ENCODE measurements at places on chromosomes 13 and 19.
A peak's percentile ranks its signal among the peaks of the same experiment; 100 is the strongest.

DNA sequence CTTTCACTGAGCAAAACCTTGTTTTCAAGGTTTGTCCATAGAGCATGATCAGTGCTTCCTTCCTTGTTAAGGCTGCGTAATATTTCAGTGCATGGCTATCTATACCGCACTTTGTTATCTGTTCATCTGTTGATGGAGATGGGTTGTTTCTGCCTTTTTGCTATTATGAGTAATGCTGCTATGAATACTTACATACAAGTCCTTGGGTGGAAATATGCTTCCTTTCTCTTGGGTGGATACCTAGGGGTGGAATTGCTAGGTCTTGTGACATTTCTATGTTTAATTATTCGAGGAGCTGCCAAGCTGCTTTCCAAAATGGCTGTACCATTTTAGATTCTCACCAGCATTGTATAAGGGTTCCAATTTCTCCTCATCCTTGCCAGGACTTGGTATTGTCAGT lies 70.9 kb downstream of the SPATA13 start:
- DNase-seq, result no peak

DNA sequence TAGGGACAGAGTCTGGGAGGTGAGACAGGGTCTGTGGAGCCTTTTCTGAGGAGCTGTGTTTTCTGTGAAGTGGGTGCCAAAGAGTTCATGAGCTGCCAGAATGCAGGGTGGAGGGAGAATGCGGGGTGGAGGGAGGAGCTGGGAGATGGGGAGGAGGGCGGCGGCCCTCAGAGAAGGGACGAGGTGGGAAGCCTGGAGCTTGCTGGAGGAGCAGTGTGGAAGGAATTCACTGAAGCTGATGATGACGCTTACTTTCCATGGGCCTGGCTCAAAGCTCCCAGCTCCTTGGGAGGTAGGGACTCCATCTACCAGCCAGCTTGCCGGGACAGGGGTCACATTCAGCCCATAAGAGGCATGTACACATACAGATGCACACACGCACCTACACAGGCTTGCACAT lies 62.5 kb downstream of the MCF2L start:
- DNase-seq, result no peak

DNA sequence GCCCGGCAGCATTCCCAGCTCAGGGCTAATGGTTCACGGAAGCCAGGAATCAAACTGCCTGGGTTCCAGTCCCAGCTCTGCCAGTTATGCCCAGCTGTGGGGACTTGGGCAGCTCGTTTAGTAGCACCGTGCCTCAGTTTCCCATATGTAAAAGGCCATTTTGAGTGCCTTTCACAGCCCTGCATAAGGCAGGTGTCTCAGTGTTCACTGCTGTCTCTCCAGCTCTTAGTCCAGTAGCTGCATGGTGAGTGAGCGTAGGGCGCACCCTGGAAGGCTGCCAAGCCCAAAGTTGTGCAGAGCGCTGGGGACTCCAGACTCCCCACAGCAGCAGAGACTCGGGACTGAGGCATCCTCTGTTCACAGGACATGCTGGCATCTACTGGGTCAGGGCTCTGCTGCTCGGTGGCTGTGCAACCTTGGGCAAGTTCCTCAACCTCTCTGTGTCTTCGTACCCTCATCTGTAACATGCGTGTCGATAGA lies 5.5 kb downstream of the RPL28 start:
- no peak for DNase-seq

DNA sequence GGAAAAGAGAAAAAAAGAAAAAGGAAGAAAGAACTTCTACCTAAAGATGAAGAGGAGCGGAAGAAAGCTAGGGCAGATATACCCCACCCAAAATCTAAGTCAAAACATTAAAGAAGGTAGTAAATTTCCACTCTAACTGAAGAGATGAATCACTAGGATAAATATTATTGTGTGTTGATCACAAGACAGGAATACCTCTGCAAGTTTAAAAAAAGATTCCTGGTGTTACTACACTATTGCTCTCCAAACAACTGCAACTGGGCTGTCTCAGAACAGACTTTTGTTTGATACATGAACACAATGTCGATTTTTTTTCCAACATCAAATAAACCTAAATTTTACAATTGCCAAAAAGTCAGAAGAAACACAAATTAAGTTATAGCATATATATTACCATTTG lies 6.8 kb downstream of the HSPH1 start:
- no peak for DNase-seq

DNA sequence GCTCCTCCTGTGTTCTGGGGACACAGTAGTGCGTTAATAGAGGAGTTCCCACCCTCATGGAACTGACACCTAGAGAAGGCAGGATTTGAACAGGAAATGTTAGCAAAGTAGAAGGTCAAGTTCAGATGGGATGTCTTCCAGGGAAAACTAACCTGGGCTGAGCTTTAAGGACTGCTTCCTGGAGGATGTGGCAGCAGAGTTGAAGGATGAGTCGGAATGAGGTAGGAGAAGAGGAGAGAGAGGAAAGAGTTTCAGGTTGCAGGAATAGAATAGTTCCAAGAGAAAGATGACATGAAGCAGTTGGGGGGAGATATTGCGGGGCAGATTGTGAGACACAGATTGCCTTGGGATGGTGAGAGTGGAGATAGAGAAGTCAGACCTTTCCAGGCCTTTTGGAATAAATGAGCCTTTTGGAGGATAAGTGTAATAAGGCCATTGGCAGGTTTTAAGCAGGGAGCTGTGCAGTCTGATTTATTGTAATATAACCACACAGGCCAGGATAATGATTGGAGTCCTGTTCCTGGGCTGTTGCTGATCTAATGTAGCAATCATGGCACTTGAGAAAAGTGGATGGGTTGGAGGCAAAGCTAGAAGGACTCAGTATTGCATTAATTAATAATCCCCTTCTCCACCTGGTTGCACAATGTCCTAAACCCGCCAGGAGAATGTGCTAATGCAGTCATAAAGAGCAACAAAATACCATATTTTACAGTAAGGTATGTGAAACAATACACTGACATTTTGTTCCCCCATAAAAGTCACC lies 205.4 kb downstream of the SHISA2 start:
- no peak for DNase-seq

- DNase-seq, result no peak
Observed at GRCh38 chr13:31919971-31920726, 111.4 kb upstream of the FRY start.

- no peak for DNase-seq
Observed at GRCh38 chr13:45196096-45196495, 4.7 kb downstream of the KCTD4 start.

- no peak for DNase-seq
Observed at GRCh38 chr19:31312677-31313244, 36.5 kb downstream of the TSHZ3 start.

GRCh38 chr13:74062933-74063332 lies 71.3 kb downstream of the KLF12 start:
- peak; percentile 52 for DNase-seq

GRCh38 chr13:60000081-60000480 lies 163.6 kb downstream of the DIAPH3 start:
- DNase-seq, result no peak

GRCh38 chr13:73591861-73592260 lies 533.1 kb downstream of the KLF5 start:
- no peak for DNase-seq

DNA sequence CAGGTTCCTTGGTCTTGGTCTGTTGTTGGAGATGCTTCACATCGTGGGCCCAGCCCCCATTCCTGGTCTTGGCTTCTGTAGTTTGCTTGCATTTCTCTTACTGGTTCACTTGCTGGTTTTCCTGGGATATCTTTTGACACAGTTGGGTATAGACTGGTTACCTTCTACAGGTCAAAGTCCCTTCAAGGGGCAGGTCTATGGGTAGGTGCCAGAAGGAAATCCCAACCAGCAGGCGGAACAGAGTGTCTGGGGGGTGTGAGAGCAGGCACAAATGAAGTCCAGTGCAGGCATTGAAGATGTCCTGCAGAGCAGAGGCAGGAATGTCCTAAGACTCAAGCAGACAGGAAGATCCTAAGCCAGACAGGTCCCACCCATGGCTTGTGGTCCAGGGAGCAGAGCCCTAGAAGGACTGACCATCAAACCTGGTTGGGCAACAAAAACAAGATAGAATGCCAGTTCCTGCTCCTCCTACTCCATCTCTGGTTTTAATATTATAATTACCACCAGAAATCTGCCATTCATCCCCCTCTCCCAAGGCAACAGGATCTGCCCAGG lies 17.7 kb upstream of the WASF3 start:
- DNase-seq, result no peak

All from GM12878 (cell line).